ENCODE measurements at places on chromosomes 5 and 9. TPM values are rescaled to one million over a fixed set of nuclear protein-coding genes. Genes with fewer than 3 reads are reported as not detected.
A peak's percentile ranks its signal among the peaks of the same experiment; 100 is the strongest.

DNA sequence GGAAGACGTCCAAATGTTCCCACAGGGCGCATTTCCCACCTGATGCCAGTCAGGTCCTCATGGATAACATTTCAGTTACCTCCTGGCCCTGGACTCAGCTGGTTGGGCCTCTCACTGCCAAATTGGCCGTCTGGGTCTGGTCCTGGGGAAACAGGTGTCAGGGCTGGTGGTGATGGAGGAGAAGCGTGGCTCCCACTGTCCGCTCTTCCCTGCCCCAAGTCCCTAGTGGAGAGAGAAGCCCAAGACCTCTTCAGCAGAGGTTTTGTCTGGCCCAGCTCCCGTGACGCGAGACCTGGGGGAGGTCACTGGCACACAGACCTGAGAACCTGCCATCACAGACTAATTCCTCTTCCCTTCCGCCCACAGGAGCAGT lies 27.8 kb upstream of the PRDM12 start:
- peak; percentile 45 for DNase-seq

DNA sequence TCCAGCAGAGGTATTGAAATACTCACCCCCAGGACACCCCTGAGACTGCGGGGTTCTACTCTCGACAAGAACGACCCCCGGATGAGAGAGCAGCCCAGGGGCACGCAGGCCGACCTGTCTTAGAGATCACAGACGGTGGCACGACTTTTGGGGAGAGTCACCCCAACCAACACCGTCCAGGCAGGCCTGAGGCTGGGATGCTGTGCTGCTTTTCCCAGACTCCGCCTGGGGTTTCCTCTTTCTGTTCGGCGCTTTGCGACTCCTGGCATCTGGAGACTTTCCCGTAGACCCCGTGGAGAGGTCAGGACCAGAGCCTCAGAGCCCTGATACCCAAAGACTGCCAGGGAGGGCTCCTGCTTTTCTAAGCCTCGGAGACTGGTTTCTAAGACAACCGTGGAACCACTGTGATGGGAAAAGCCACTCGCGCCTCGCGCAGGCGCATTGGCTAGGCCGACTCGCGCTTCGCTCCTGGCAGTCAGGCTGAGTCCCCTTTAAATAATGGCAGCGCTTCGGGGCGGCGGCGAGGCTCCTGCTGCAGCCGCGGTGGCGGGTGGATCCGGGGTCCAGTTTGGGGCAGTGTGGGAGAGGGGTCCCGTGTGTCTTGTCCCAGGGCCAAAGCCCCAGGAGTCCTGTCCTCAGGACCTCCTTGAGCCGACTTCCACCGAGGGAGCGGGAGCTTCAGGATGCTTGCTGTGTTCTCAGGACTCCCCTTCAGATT lies 484.0 kb downstream of the SPATA31A7 start:
- DNase-seq: peak; percentile 70

- DNase-seq: no peak
Observed at GRCh38 chr9:14748373-14748772, 25.8 kb upstream of the CER1 start.

Gene CDH10
- not detected for total RNA-seq

GRCh38 chr9:8534828-8535227 lies 735.2 kb upstream of the DMAC1 start:
- no peak for DNase-seq

Gene PCDHB8
- total RNA-seq: 2.3 TPM

DNA sequence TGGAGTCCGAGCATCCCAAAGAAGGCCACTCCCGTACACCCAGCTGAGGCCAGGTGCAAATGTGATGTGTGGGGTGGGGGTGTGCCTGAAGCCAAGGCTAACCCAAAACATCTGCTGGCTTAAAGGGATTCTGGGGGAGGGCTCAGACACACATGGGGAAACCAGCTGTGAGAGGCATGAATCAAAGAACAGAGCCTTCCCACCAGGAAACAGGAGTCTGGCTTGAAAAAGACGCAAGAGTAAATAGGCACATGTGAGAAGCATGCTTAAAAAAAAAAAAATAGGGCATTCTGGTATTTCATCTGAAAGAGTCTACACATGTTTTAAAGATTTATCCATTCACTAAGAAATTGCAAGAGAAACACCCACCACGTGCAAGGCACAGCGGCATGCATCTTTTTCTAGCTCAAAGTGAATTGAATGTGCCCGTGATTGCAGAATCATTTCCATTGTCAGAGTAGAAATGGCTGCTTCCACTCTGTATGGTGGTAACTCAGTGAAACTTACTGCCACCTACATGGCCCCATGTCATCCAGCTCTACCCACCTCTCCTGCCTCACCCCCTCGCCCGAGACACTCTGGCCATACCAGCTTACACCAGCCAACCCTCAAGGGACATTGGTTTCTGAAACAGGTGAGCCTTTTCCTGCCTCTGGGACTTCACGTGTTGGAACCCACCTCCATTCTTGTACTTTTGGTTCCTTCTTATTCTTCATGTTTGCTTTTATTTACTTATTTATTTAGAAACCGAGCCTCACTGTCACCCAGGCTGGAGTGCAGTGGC lies 71.5 kb downstream of the SEMA5A start:
- DNase-seq: no peak

DNA sequence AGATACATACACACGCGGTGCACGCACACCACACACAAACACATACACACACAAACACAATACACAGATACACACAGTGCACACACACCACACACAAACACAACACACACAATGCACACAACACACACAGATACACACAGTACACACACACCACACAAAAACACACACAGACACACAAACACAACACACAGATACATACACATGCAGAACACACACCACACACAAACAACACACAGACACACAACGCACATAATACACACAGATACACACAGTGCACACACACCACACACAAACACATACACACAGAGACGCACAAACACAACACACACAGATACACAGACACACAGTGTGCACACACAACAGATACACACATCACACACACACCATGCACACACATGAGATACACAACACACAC lies 5.9 kb upstream of the CCDC187 start:
- DNase-seq: no peak

Gene THBS4
- 80.2 TPM for total RNA-seq

GRCh38 chr5:82605441-82605973 lies 327.4 kb upstream of the RPS23 start:
- DNase-seq: no peak

DNA sequence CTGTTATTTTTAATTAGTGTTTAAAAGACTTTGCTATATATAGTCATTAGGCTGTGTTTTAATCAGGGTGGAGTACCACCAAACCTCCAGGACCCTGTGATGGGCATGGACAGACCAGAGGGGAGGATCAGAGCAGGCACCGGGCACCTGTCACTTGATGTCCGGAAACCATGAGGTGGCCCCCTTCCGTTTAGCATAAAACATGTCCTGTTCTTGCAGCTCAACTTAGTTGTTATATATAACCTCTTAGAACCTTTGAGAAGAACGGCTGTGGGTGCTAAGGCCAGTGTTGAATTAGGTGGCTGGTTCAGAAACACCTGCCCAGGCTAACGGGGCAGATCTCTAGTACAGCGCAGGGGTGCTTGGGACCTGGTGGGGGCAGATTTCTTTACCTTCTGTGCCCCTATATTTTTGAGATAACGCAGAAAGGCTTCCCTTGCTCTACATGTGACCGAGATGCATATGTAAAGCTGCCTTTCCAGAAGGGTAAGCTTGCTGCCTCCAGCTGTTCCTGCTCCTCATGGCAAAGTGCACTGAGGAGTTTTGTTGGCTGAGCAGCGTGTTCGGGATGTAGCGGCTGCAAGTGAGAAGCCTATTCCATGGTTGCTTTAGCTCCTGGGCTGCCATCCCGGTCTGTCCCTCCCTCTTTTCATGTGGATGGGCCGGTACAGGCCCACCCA lies 255.5 kb downstream of the FANCC start:
- no peak for DNase-seq

DNA sequence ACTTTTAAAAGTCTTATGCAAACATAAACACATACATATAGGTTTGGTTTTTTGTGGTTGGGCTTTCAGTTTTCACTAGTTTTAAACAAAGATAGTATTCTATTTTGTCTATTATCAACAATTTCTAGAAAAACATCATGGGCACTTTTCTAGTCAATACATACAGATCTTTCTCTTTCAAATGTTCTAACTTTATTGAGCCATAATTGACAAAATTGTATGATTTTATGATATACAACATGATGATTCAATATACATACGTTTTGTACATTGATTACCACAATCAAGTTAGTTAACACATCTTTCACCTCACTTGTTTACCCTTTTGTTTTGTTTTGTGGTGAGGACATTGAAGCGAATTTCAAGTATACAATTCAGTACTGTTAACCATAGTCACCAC lies 265.9 kb downstream of the MCTP1 start:
- no peak for DNase-seq

- DNase-seq: no peak
Observed at GRCh38 chr5:94870511-94871183, 252.2 kb downstream of the SLF1 start.

GRCh38 chr9:89943728-89944127 lies 338.9 kb downstream of the GADD45G start:
- no peak for DNase-seq

GRCh38 chr9:1102642-1102970 lies 52.4 kb downstream of the DMRT2 start:
- no peak for DNase-seq

DNA sequence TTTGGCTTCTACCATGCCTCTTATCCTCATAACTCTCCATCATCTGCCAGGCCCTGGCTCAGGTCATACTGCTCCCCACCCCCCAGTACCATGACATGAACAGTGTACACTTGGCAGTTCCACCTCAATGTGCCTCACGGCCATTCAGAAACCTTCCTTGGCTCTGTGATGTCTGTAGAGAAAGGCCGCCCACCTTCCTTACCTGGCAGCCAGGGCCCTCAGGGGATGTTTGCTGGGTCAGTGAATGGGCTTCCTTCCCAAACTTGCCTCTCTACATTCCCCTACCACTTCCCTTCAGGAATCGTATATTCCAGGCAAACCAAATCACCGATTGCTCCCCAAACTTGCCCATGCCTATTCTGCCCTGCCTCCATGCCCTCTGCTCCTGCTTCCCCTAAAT lies 101.1 kb downstream of the PSD2 start:
- no peak for DNase-seq

DNA sequence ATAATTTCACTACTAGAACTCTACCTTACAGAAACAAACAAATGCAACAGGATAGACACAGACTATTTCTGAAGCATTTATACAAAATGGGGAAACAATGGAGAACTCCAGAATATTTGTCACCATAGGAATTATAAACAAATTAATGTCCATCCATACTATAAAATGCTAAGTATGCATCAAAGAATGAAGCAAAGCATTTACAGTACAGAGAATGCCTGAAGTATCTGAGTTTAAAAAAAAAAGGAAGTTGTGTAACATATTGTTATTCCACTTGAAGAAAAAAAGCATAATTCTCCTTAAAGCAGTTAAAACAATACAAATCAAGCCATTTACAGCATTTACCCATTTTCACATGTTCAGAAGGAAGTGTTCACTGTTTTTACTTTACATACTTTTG lies 53.0 kb downstream of the DROSHA start:
- DNase-seq: no peak

- no peak for DNase-seq
Observed at GRCh38 chr5:93746406-93747056, 5.1 kb upstream of the POU5F2 start.

- no peak for DNase-seq
Observed at GRCh38 chr9:72794946-72795345, 157.9 kb downstream of the ALDH1A1 start.

DNA sequence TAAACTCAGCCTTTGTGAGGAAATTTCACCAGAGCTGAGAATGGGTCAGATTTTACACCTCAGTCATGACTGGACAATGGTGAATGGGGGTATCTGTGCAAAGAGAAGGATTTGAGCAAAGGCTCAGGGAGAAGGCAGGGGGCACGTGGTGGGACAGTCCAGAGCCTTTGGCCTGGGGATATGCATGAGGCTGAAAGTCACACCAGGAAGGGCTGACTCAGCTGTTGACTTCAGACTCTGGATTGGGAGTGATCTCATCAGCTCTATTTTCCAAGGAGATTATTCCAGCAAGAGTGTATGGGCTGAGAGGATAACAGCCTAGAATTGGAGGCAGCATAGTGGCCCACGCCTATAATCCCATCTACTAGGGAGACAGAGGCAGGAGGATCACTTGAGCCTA lies 53.6 kb downstream of the SAXO1 start:
- DNase-seq: no peak

Gene LAMC3
- total RNA-seq: 0.29 TPM

DNA sequence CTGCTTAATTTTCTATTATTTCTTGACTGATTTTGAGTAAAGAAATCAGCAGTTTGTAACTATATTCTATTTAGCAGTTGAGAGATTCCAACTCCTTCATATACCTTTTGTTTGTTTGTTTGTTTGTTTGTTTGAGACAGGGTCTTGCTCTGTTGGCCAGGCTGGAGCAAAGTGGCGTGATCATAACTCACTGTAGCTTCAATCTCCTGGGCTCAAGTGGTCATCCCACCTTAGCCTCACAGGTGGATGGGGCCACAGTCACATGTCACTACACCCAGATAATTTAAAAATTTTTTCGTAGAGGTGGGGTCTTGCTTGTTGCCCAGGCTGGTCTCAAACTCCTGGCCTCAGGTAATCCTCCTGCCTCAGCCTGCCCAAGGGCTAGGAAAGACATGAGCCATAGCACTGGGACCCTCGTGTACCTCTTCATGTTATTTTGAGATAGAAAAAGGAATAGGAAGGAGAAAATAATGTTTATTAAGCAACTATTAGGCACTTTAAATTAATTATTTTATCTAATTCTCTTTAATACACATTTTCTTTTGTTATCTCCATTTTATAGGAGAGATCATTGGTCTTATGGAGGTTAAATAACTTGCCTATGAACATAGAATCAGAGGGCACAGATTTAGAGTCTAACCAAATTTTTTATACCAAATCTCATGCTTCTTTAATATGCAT lies 133.0 kb downstream of the ZNF608 start:
- DNase-seq: no peak

Gene RANBP17
- total RNA-seq: 24.3 TPM

Gene SNCB
- not detected for total RNA-seq

DNA sequence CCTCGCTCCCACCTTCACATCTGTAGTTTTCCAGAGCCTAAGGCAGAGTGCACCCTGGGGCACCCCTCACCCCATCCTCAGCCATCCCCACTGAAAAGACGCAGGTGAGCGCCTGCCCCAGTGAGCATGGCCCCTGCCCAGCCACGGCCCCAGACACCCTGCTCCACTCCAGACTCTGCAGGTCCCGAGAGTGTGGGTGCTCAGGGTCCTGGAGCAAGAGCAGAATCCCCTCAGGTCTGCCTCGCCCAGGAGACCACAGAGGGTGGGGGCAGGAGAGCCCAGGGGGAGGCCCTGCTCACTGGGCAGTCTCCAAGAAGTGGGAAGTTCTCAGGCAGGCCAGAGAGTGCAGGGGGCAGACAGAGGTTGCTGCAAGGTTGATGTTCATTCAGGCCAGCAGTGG lies 158.6 kb upstream of the PPP1R26 start:
- DNase-seq: no peak

Data from posterior vena cava (tissue), 2 donors.